ENCODE measurements at places on chromosomes 7 and 10. TPM values are rescaled to one million over a fixed set of nuclear protein-coding genes. Genes with fewer than 3 reads are reported as not detected.

- no peak for DNase-seq
Observed at GRCh38 chr10:99964791-99965190, 45.0 kb downstream of the DNMBP start.

DNA sequence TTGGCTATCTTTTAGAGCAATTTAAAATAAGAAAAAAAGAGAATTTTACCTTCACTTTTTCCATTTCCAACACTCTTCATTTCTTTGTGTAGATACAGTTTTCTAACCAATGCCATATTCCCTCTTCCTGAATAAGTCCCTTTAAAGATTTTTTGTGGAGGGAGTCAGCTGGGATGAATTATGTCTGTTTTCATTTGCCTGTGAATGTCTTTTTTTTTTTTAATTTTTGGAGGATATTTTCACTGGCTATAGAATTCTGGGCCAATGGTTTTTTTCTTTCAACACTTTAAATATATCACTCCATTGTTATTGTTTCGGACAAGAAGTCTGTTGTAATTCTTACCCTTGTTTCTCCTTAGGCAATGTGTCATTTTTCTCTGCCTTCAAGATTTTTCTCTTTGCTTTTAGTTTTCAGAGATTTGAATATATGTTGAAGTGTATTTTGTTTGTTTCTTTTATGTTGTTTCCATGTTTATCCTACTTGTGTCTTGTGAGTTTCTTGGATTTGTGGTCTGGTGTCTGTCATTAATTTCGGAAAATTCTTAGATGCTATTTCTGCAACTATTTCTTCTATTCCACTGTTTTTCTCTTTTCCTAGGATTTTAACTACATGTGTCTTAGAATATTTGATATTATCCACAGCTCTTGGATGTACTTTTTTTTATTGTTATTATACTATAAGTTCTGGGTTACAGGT, 20.0 kb upstream of the CXCL12 start:
- no peak for DNase-seq

- no peak for DNase-seq
Observed at GRCh38 chr7:37988721-37989650, 68.5 kb downstream of the EPDR1 start.

- DNase-seq = no peak
Observed at GRCh38 chr10:16828701-16829175, 11.5 kb upstream of the RSU1 start.

- no peak for DNase-seq
Observed at GRCh38 chr10:63030536-63030935, 102.6 kb upstream of the NRBF2 start.

PTPN20 gene
- total RNA-seq = 5.3 TPM

DNA sequence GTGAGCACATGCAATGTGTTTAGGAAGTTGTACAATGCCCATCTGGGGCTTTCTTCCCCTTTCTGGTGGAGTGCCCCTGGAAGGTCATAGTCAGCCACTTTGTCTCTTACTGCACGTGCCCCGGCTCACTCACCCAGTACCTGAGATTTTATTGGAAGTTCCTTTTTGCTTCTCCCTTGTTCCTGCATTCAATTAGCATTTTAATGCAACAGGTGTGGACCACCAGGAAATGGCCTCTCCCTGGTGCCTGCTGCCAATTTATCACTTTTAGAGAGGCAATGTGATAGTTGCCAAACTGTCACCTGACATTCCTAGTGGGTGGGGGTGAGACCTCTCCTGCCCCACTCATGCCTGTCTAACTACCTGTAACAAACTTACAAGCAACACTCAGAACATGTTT, 293.4 kb upstream of the DKK1 start:
- no peak for DNase-seq

DNA sequence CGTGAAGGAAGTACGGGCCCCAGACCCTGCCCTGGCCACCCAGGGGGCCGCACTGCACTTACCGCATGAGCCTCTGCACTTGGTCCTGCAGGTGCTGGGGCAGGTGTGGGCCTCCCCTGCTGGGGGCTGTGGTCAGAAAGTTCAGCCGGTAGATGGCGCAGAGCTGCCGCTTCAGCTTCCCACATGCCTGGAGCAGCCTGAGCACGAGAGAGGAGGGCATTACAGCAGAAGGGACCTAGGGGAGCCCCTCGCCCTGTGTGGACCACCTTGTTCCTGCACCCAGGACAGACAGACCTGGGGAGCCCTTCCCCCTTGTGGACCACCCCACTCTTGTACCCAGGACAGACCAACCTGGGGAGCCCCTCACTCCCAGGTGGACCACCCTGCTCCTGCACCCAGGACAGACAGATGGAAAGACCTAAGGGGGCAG, 8.7 kb upstream of the PYROXD2 start:
- DNase-seq = no peak

DNA sequence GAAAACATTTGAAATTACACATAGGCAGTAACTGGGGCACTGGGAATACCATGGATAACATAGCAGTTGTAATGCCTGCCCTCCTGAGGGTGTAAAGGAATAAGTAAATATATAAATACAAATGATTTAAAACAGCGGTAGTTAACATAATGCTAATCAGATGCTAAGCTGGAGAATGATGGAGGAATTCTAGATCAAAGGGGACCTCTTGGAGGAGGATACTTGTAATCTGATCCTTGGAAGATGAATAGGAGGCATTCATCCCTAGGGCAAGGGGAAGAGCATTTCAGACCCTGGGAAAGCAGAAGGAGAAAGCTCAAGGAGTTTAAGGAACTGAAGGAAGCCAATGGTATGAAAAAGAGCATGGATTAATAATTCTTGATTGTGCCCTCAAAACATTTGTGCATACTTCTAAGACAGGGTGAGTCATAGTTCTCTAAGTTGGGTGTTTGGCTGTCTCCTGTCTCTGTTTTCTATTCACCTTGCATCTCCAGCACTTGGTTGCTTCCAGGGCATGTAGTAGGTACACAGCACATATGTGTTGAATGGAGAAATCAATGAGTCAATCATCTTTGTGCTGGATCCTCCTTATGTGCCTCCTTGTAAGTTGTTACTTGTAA, 54.8 kb upstream of the PLPP4 start:
- no peak for DNase-seq

DNA sequence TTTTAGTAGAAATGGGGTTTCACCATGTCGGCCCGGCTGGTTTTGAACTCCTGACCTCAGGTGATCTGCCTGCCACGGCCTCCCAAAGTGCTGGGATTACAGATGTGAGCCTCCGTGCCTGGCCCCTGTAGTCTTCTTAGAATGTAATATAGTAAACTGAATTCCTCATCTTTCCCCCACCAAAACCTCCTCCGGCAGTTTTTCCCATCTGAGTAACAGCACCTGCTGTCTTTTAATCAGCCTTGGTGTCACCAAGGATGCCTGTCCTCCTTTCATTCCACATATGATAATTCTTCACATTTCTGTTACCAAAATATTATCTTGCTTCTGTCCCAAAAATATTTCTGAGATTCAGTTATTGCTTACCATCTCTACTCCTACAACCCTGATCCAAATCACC, 80.2 kb downstream of the ZEB1 start:
- no peak for DNase-seq

DNA sequence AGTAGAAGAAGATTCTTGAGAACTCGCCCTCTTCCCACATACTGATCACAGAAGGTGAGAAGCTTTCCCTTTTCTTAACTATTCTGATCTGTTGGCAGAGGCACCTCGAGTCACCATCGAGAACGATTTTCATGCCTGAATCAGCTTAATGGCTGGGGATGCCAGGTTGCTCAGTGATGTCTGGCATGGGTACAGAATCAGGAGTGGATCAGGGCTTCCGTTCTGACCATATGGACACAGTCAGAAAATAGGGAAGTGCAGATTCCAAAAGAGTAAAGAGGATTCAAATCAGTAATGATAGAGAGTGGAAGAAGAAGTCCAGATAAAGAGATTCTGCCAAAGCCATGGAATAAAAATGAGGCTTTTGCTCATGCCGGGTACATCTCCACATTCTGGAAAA, 52.0 kb upstream of the GRB10 start:
- DNase-seq = no peak
